Activated CD4-positive, alpha-beta T cell treated with anti-CD3 and anti-CD28 coated beads, Interleukin-2, amount 10 ng/mL, durations not matched to agents 24 days and 14 days (primary cell): ENCODE measurements at places on chromosomes 6 and 20.

- H3K27me3 ChIP-seq = no peaks in the 10 kb centered on the region
- no peaks in the 10 kb centered on the region for H3K4me1 ChIP-seq
- H3K36me3 ChIP-seq = no peaks in the 10 kb centered on the region
- no peak overlapping the region for H3K4me3 ChIP-seq
- DNase-seq = no peak
Measured at GRCh38 chr20:6784210-6784631, 16.7 kb downstream of the BMP2 start.

DNA sequence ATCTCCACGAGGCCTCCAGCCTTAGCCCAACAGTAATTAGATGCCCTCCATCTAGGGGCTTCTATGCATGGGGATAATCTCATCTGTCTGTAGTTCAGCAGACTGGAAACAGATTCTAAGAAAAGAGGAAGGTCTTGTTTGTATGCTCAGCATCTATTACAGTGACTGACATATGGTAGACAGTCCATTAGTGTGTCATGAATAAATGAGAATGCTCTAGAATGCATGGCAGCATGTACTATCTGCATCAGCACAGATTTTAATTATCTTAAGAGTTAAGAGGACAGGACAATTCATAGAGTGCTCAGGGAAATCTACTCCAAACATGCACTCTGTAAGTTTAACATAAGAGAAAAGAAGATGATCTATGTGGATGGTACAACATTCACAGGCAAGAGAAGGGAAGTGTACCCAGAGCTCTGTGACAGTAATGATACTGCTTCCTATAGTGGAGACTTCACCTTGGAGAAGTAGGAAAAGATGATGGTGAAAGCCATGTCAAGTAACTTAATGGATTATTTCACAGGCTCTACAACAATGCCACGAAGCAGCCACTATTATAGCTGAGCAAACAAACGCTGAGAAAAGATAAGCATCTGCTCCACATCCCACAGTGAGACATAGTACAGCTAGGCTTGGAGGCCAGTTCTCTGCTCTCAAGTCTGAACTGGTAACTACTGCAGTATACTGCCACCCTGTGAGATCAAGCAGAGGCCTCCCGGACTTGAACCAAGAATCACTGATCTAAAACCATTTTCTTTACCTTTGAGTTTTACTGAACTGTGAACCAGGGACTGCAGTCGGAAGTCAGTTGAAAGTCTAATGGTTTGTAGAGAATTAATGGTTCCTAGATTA is 309.2 kb upstream of the SPTLC3 start:
- H3K4me1 ChIP-seq = no peaks in the 10 kb centered on the region
- DNase-seq = no peak
- no peak overlapping the region for H3K4me3 ChIP-seq
- H3K27ac ChIP-seq = no peak overlapping the region

- no peak for DNase-seq
- H3K27ac ChIP-seq = no peak overlapping the region
- H3K4me1 ChIP-seq = peaks cover 2% of the 10 kb centered on the region
- H3K27me3 ChIP-seq = peaks cover 2% of the 10 kb centered on the region
- H3K36me3 ChIP-seq = no peaks in the 10 kb centered on the region
- H3K4me3 ChIP-seq = no peak overlapping the region
Measured at GRCh38 chr6:107128175-107128574, 12.9 kb upstream of the BEND3 start.

GRCh38 chr6:33927616-33928015 is 123.8 kb upstream of the MLN start:
- H3K4me1 ChIP-seq = no peaks in the 10 kb centered on the region
- peaks cover 14% of the 10 kb centered on the region for H3K27me3 ChIP-seq
- H3K36me3 ChIP-seq = no peaks in the 10 kb centered on the region
- no peak overlapping the region for H3K27ac ChIP-seq

DNA sequence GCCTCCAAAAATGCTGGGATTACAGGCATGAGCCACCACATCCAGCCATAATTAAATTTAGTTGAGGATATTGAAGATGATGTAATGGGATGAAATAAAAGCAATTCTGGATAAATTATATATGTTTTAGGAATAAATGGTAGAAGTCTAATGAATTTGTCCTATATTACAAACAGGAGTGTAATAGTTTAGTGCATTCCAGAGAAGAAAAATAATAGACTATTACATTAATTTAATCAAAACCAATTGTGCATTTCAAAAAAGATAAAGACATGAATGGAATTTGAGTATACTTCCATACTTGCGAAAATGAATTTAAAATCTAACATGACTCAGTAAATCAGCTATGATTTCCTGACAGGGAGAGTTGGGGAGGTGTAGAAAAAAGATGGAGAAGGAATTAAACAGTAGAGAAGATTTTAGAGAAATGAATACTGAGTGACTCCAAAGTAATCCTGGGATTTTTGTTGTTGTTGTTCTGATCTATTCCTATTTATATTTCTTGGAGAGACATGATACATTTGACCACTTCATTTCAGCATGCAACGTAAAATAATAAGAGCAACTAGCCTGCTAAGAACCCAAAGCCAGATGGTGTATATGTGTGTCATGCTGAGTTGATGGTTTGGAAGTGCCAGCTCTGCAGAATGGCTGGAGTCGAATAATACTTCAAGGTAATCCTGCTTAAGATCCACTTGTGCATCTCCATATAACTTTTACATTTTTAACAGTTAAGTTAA is 67.4 kb downstream of the AIG1 start:
- H3K4me3 ChIP-seq = no peak overlapping the region
- peaks cover 2% of the 10 kb centered on the region for H3K36me3 ChIP-seq

GRCh38 chr6:109342506-109342905 is 39.8 kb downstream of the CD164 start:
- no peak overlapping the region for H3K4me3 ChIP-seq
- DNase-seq = no peak
- no peaks in the 10 kb centered on the region for H3K27me3 ChIP-seq
- no peak overlapping the region for H3K27ac ChIP-seq
- H3K36me3 ChIP-seq = no peaks in the 10 kb centered on the region
- peaks cover 3% of the 10 kb centered on the region for H3K4me1 ChIP-seq

GRCh38 chr6:56259234-56260077 is 12.1 kb upstream of the COL21A1 start:
- no peak for DNase-seq
- no peaks in the 10 kb centered on the region for H3K27me3 ChIP-seq
- no peak overlapping the region for H3K4me3 ChIP-seq
- no peak overlapping the region for H3K27ac ChIP-seq
- no peaks in the 10 kb centered on the region for H3K4me1 ChIP-seq
- H3K36me3 ChIP-seq = no peaks in the 10 kb centered on the region

DNA sequence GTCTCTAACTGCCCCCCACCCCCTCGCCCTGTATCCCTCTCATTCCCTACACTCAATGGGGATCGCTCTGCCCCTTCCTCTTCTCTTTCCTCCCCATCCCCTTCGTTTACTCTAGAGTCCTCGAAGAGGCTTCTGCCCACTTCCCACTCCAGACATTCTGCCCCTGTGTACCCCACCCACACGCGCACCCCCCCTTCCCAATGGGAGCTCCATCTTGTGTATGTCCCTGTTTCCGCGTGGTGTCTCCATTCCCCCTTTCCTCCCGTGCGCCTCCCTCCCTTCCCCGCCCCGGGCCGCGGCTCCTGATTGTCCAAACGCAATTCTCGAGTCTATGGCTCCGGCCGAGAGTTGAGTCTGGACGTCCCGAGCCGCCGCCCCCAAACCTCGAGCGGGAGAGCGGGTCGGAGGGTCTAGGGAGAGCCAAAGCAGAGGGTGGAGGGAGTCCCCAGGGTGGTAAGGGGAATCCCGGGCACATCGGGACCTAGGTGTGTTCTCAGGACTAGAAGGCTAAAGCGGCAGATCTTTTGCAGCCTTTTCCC is 679 bp upstream of the RING1 start:
- DNase-seq = peak; percentile 74
- H3K27ac ChIP-seq = peak overlapping the region; percentile 96
- peaks cover 6% of the 10 kb centered on the region for H3K27me3 ChIP-seq
- peaks cover 47% of the 10 kb centered on the region for H3K4me1 ChIP-seq
- H3K4me3 ChIP-seq = peak overlapping the region; percentile 89

DNA sequence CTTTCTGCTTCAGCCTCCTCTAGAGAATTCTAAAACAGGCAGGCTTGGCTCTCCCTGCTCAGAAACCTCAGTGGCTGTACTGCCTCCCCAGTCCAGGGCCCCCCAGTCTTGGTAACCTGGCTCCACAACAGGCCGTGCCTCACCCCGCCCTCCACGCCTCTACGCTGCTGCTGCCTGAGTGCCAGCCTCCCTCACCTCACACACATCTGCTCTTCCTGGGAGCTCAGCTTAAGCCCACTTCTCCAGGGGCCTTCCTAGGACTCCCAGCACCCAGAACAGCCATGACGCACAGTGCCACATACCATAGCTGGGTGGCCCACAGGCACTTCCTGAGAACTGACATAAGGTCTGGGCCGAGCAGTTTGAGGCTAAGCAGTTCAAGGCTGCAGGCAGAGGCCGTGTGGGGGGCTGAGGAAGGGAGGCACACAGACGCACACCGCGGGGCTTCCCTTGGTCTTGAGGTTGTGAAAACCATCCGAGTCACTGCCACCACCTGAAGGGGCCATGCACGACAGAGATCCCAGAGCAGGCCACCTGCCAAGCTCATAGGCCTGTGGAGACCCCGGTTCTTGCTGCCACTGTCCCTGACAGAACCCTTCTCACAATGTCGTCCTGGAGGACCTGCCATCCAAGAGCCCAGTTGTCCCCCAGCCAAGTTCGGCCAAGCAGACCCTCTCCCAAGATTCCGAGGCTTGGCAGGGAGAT is 42.6 kb downstream of the DSTN start:
- H3K4me3 ChIP-seq = peak overlapping the region; percentile 59
- DNase-seq = peak; percentile 72
- H3K36me3 ChIP-seq = peaks cover 9% of the 10 kb centered on the region
- H3K27me3 ChIP-seq = no peaks in the 10 kb centered on the region
- H3K27ac ChIP-seq = peak overlapping the region; percentile 95

- H3K36me3 ChIP-seq = peaks cover 43% of the 10 kb centered on the region
- DNase-seq = no peak
- peaks cover 33% of the 10 kb centered on the region for H3K27me3 ChIP-seq
- H3K4me1 ChIP-seq = peaks cover 17% of the 10 kb centered on the region
- H3K27ac ChIP-seq = no peak overlapping the region
Measured at GRCh38 chr20:21389368-21389767, 8.0 kb downstream of the NKX2-4 start.

DNA sequence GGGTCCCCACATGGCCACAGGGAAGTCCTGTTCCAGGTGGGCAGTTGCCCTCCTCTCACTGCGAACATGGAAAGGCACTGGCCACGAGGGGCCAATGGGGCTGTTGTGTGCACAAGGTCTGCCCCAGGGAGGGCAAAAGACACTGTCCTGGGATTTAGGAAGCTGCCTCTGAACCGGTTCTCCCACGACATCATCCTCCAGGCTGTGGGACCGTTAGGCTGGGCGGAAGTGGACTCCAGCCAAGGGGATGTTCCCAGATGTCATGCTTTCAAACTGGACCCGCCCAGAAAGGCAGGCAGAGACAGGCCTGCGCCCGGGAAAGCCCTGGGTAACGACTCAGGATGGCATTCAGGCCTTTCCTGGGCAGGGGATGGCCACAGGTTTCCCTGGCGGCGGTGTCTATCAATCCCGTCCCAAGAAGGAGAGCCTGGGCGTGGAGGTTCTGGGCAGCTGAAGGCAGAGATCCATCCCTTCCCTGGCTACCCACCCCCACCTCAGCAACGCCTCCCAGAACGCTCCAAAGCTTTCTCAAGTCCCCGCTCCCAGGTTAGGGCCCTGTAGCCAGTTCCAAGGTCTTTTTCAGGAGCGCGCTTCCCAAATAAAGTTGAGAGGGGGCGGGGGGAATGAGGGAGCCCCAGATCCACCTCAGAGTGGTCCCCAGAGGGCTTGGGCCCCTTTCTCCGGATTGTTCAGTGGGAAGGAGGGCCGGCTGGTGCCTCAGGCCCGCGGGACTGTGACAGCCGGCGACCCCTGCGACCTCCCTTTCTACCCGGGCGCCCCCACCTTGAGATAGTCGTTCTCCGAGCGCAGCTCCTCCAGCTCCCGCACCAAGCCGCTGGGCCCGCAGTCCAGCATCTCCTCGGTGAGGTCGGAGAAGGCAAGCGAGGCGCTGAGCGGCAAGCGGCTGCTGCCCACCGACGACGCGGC is 13.8 kb upstream of the TLDC2 start:
- DNase-seq = no peak
- H3K4me1 ChIP-seq = peaks cover 14% of the 10 kb centered on the region
- H3K27ac ChIP-seq = peak overlapping the region; percentile 39

DNA sequence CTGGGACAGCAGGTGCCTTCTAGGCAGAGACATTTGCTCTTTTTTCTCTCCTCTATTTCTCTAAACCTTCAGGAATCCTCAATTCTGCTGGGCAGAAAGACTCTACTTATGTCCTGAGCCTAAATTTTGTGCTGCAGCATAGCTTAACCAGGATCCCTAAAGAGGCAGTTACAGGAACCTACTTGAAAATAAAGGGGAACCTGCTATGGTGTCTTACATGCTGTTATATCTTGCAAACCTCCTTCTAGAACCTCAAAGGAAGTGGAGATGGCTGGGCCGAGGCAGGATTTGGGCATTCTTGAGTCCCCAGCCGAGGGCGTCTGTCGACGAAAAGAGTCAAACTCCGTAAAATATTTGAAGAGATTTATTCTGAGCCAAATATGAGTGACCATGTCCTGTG is 17.1 kb upstream of the GMNN start:
- no peak for DNase-seq
- no peak overlapping the region for H3K4me3 ChIP-seq
- H3K36me3 ChIP-seq = no peaks in the 10 kb centered on the region
- H3K4me1 ChIP-seq = peaks cover 4% of the 10 kb centered on the region
- H3K27ac ChIP-seq = no peak overlapping the region

- no peak overlapping the region for H3K27ac ChIP-seq
- H3K36me3 ChIP-seq = no peaks in the 10 kb centered on the region
- DNase-seq = no peak
- no peaks in the 10 kb centered on the region for H3K4me1 ChIP-seq
- peaks cover 10% of the 10 kb centered on the region for H3K27me3 ChIP-seq
Measured at GRCh38 chr20:40711079-40711478, 22.0 kb upstream of the MAFB start.

GRCh38 chr6:135256866-135257265 is 75.8 kb downstream of the MYB start:
- H3K27me3 ChIP-seq = peaks cover 8% of the 10 kb centered on the region
- no peak overlapping the region for H3K27ac ChIP-seq
- no peaks in the 10 kb centered on the region for H3K36me3 ChIP-seq
- H3K4me1 ChIP-seq = no peaks in the 10 kb centered on the region
- no peak overlapping the region for H3K4me3 ChIP-seq

- peaks cover 20% of the 10 kb centered on the region for H3K27me3 ChIP-seq
- H3K4me1 ChIP-seq = peaks cover 2% of the 10 kb centered on the region
- H3K4me3 ChIP-seq = no peak overlapping the region
- no peaks in the 10 kb centered on the region for H3K36me3 ChIP-seq
- peak; percentile 77 for DNase-seq
Measured at GRCh38 chr20:25178563-25179438, 16.7 kb upstream of the ENTPD6 start.

DNA sequence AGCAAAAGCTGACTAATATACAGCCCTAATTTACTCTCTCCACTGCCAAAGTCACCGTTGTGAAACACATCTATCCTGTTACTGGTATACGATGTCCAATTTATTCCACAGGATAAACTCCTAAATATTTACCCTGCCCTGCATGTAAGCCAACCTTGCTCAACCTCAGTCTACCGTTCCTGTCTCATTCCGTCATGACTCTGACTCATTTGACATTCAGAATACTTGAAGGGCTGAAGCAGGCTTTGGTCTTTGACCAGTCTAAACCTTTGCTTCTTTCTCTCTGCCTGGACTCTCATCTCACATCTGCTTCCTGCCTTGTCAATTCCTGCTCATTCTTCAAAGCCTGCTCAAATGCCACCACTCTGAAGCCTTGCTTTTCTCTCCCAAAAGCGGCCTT is 157.5 kb downstream of the SCP2D1 start:
- no peaks in the 10 kb centered on the region for H3K36me3 ChIP-seq
- no peak overlapping the region for H3K27ac ChIP-seq
- H3K4me3 ChIP-seq = no peak overlapping the region
- no peaks in the 10 kb centered on the region for H3K4me1 ChIP-seq
